Sigmoid colon (tissue), 7 donors: ENCODE measurements at places on chromosomes 4 and X. TPM values are rescaled to one million over a fixed set of nuclear protein-coding genes. Genes with fewer than 3 reads are reported as not detected.

GRCh38 chrX:56729152-56729850, at the start of gene NBDY:
Gene NBDY, plus strand, starts transcription at chrX:56729243. Its CDS starts 111 bp downstream, at chrX:56729354.
- no peak for DNase-seq

- no peak for DNase-seq
Observed at GRCh38 chr4:153335665-153336064, 8.8 kb upstream of the MND1 start.

DNA sequence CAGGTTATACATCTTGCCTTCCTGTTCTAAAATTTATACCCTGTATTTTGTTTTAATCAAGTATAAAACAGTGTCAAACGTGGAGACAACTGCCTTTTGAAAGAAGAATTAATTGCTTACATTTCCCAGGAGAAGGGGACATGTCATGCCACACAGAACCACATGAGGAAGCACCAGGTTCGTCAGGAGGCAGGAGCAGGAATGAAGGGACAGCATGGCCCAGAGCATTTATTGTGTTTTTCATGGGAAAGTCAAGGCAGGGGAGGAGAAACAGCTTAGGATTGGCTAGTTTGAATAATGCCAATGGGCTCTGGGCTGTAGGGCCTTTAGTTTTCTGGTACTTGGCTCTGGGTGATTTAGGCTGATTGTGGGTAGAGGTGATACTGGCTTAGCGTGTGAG, 203.7 kb downstream of the CFAP299 start:
- DNase-seq, result no peak

DNA sequence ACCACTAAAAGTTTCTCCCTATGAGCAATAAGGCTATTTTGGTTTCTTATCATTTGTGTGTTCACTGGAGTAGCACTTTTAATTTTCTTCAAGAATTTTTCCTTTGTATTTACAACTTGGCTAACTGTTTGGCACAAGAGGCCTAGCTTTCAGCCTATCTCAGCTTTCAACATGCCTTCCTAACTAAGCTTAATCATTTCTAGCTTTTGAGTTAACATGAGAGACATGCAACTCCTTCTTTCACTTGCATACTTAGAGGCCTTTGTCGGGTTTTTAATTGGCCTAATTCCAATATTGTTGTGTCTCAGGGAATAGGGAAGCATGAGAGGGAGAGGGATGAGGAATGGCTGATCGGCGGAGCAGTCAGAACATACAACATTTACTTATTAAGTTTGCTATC, 349.8 kb downstream of the OPHN1 start:
- DNase-seq, result no peak

GRCh38 chrX:20352935-20353336, 86.2 kb upstream of the RPS6KA3 start:
- DNase-seq, result no peak

DNA sequence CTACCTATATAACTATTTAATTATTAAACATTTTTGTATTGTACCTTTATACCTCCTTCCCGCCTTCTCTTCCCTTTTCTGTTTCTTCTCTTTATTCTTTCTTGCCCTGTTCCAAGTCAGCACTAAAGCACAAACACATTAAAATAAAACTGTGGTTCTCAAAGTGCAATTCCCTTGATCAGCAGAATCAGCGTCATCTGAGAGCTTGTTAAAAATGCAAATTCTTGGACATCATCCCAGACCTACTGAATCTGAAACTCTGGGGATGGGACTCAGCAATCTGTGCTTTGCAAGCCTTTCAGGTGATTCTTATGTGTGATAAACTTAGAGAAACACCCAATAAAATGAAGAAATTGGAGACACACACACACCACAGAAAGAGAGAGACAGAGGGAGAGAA, 178.4 kb upstream of the BMP3 start:
- DNase-seq, result no peak

- DNase-seq, result peak; percentile 65
Observed at GRCh38 chr4:168480931-168481611, 779 bp upstream of the DDX60L start.

DNA sequence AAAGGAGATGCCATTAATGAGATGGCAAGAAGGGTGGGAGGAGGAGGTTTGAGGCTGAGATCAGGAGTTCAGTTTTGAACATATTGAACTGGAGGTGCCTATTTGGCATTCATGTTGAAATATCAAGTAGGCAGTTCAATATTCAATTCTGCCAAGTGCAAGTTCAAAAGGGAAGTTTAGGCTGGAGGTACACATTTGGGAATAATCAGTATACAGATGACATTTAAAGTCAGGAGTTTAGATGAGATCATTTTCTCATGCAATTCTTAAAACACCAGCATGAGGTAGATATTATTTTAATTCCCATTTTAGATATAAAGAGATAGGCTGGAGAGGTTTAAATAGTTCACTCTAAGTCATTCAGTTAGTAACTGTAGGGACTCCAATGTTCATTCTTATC, 26.1 kb downstream of the COQ2 start:
- no peak for DNase-seq

DNA sequence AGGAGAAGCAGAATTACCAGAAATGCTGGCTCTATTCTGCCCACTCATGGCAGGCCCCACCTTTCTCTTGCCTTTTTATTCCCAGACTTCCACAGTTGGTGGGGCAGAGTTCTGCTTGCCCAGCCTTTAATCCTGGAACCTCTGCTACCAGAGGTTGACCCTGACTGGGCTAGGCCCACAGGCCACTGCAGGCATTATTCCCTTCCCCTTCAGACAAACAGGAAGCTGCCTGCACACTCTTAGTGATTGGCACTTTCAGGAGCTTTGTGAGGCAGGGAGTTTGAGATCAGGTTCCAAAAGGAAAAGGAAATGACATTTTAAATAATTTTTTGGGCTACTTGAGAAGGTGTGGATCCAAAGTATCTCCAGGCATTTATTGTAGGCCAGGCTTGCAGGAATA, 18.8 kb downstream of the MSN start:
- DNase-seq, result no peak

GRCh38 chr4:114997576-114998247, 115.7 kb downstream of the NDST4 start:
- DNase-seq, result no peak

DNA sequence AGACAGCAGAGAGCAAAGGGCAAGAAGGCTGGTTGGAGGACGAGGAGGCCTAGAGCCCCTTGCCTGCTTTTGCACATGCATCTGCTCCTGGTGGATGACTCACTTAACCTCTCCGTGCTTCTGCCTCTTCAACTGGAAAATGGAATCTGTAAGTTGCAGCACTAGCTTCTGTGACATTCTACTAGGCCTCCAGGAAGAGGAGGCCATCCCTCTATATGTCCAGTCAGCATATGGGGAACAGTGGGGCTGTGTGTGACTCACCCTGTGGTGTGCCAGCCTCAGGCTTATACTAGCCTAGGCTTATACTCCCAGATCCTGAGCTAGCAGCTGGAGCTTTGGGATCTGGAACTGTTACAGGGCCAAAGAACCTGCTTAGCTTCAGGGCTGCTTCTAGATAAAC, 36.0 kb downstream of the RTL9 start:
- DNase-seq, result no peak

GRCh38 chrX:1430451-1430850, 22.3 kb downstream of the ASMTL start:
- DNase-seq, result no peak

- DNase-seq, result no peak
Observed at GRCh38 chrX:19540076-19540475, 24.8 kb upstream of the MAP3K15 start.

GRCh38 chrX:23789386-23790154, 6.6 kb downstream of the SAT1 start:
- DNase-seq, result no peak

DNA sequence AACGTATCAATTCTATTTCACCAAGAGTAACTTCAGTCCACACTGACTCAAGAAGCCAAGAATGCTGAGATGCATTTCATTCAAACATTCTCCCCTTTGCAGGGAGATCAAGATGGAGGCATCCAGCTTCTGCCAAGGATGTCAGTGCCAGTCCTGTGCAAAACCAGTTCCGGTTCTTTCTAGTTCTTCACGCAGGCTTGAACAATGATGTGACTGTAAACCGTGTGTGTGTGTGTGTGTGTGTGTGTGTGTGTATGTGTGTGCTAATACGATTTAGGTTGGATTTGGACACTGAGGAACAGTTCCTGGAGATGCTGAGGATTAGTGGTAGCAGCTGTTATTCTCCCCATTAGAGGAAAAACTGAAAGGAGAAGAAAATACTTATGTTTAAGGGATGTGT, at the start of gene REELD1:
REELD1 (plus strand) TSS at position 301 of the 400 bp plus-strand sequence. CDS start 2,415 bp downstream, outside the sequence.
- no peak for DNase-seq

DNA sequence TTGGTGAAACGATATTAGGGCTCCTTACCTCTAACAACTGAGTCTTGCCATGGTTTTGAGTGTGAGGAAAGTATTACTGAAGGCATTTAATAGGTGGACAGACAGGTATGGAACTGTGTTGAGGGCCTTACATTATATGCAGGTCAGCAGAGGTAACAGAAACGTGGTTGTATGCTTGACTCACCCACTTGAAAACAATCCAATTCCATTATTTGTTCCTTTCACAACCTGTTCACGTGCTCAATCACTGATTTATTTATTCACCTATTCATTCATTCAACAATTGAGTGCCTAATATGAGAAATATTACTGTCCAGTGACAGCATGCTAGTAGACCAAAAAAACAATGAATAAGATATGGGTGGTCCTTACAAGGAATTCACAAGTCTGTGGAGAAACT, 33.3 kb upstream of the PPARGC1A start:
- no peak for DNase-seq

DNA sequence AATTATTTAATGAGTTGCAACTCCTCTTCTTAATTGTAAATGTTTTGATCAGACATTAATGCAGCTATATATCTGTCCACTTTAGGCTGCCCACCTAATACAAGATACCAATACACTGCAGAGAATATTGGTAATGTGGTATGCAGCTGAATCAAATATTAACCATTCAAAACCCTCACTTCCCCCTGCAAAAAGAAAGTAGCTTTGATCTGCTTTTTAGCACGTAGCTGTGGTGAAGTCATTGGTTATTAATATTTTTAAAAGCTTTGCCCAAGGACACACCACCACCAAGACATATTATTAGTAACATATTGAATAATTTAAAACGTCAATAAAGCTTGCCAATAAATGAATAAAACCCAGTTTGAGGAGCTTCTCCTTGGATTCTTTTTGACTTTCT, 28.6 kb upstream of the CYP2U1 start:
- DNase-seq, result no peak

GRCh38 chr4:87304745-87305432, 17.8 kb downstream of the HSD17B13 start:
- DNase-seq, result no peak

DNA sequence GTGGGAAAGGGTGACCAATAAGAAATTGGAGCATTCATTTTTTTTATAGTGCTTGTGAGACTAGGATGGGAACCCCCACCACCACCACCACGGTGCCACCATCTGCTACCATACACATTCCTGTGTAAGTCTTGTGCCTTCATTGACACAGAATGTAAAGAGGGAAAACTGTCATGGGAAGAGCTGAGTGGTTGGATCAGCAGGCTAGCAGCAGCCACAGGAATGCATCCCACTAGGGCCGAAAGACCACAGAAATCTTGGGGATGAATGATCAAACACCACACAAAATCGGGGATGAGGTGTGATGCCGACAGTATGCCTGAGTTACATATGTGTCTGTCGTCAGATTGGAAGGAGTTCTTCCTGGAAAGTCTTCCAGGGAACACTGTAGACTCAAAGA, 69.2 kb downstream of the SRPX start:
- no peak for DNase-seq

GRCh38 chr4:116585246-116585645, 500.1 kb downstream of the TRAM1L1 start:
- no peak for DNase-seq

GRCh38 chr4:78166622-78167021, 109.5 kb downstream of the FRAS1 start:
- DNase-seq, result no peak

The F8A1 gene
- 3.6 TPM for total RNA-seq

The FHIP1A gene
- 1.9 TPM for total RNA-seq

The TMSB15B gene
- total RNA-seq, result 5.7 TPM

The NLGN4X gene
- 5.5 TPM for total RNA-seq

The TRIM75 gene
- not detected for total RNA-seq

The CENPVL1 gene
- not detected for total RNA-seq

The UGT2B17 gene
- total RNA-seq, result not detected

The TCEANC gene
- total RNA-seq, result 8.7 TPM

The BGN gene
- 5.7 TPM for total RNA-seq

The TNMD gene
- not detected for total RNA-seq

The UGT2B10 gene
- not detected for total RNA-seq

The LYAR gene
- total RNA-seq, result 14.3 TPM

The SORBS2 gene
- total RNA-seq, result 889 TPM

The TRPC5OS gene
- total RNA-seq, result not detected

The RPS6KA3 gene
- total RNA-seq, result 34.3 TPM

The TEX13B gene
- not detected for total RNA-seq

The PDLIM3 gene
- 769 TPM for total RNA-seq

The ARR3 gene
- total RNA-seq, result not detected

The GLRA2 gene
- 1.1 TPM for total RNA-seq

The GPR82 gene
- 0.16 TPM for total RNA-seq

The CSAG2 gene
- not detected for total RNA-seq
